Naive thymus-derived CD8-positive, alpha-beta T cell (primary cell): ENCODE measurements at places on chromosomes 4 and X.

DNA sequence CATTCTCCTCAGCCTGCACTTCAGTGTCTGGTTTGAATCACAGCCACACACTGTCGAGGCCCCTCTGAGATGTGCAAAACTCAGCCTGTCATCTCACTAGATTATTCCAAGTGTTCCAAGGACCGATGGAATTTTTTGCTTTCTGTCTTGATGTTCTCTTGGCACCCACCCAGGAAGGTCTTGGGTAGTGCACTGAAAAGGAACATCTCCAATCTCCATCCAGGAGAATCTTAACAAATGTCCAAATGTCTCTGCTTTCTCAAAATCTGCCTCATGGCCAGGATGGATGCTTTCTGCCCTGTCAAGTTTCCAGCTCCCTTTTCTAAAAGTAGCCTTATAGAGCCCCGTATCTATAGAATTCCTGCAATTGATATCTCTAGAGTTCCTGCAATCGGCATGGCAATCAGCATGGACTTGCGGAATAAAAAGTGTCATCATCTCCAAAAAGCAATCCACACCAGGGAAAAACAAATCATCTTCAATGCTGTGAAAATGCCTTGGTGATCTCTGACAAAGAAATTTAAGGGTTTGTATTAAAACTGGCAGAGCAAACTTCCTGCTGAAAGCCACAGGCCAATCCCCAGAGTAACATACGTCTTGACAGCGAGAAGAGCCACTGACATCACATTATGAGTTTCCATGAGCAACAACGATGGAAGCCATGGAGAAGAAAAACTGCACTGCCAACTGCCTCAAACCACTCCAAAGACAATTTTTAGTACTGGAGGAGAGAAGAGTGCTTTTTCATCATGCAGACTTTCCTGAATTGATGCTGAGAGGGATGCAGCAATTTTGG, 215.3 kb upstream of the FAM9B start:
- no peak for DNase-seq

GRCh38 chr4:56465599-56466295, 1.7 kb upstream of the SRP72 start:
- DNase-seq: no peak

DNA sequence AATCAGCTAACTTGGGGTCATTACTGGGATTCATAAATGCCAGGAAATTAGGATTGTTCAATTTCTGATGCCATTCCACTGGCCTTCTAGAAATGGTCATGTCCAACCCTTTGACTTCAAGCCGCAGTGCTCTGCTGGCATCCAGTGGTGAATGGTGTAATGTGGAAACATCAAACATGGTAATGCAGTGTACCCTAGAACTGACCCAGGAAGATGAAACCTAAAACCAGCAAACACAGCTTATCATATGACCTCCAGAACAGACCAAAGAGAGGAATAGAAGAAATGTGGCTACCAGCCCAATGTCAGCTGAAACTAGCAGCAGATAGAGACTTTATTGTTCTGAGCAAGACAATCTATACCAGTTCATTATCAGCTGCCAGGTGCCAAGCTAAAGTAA, 13.8 kb downstream of the CXCL13 start:
- no peak for DNase-seq

DNA sequence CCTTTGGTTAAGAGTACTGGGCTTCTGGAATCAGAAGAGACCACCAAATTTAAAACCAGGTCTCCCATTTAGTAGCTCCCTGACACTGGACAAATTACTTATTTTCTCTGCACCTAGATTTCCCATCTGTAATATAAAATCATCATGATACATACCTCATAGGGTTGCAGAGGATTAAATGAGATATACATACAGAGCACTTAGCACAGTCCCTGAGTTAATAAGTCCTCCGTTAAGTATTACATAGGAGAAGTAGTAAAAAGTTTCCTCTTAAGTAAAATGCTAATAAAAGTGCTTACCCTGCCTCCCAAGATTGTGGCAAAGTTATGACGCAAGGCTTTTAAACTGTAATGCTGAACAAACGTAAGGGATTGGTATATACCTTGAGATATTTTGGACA, 539 bp upstream of the CHIC1 start:
- no peak for DNase-seq

GRCh38 chr4:10114147-10114546, 2.5 kb downstream of the WDR1 start:
- no peak for DNase-seq

DNA sequence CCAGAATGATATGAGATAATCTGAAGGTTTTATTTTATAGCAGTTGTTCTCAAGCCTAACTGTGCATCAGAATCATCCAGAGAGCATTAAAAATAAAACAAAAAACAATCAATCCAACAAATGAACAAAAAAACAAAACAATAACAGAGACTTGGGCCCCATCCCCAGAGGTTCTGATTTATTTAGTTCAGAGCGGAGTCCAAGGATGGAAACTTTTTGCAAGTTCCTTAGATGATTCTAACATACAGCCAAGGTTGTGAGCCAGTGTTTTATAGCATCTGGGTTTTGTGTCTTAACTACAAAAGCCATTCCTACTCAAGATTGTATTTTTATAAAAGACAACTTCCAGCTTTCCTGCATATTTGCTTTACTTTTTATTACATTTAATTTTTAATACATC, 59.4 kb upstream of the GRPR start:
- DNase-seq: no peak

DNA sequence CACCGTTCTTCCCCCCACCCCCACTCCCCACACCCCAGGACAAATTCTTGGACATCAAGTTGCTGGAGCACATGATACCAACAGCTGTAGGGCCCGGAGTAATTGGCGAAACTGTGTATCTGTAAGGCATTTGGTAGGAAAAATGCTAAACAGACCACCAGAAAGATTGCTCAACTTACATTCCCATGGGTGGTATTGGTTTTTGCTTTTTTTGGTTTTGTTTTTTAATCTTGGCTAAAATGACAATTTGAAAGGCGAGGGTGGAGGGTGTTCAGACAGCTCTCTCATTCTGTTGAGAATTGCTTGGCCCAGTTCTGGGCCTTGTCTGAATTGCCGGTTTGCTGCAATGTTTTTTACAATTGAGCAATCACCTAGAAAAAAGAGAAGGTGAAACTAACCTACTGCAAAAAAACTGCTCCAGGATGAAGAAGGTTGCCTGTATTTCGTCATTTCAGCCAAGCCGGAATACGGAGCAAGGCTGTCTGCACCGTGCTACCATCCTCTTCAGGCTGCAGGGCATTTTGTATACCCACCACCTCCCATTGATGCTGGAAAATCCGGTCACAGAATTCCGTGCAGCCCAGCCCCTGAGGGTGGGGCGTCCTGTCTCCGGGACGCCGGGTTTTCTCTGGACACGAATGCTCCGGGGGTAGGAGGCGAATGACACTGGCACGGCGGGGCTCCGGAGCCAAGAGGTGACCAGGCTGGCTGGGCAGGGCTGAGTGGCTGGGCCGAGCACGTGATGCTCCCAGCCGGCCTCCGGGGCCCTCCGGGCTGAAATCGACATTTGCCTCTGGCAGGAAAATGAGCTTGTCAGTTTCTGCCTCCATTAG, at the start of gene CLCN4:
CLCN4 (plus strand) TSS at position 777 of the 833 bp plus-strand sequence. CDS start 28,058 bp downstream, outside the sequence.
- DNase-seq: no peak

DNA sequence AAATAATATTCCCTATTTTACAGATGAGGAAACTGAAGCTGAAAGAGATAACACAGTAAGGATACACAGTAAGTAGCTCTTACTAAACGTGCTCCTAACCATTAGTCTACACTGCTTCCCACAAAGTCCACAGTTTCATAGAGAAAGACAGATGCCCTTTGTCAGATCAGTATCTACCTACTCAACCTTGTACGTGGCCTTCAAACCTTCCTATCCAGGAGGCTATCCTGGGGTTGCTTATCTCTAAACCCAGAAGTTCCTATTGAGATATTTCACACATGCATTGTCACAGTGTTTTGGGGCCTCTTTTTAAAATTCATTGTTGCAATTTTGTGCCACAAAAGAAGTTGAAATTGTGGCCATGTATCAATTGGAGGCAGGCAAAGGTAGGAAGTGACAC, 208.0 kb downstream of the ENOX2 start:
- DNase-seq: no peak

DNA sequence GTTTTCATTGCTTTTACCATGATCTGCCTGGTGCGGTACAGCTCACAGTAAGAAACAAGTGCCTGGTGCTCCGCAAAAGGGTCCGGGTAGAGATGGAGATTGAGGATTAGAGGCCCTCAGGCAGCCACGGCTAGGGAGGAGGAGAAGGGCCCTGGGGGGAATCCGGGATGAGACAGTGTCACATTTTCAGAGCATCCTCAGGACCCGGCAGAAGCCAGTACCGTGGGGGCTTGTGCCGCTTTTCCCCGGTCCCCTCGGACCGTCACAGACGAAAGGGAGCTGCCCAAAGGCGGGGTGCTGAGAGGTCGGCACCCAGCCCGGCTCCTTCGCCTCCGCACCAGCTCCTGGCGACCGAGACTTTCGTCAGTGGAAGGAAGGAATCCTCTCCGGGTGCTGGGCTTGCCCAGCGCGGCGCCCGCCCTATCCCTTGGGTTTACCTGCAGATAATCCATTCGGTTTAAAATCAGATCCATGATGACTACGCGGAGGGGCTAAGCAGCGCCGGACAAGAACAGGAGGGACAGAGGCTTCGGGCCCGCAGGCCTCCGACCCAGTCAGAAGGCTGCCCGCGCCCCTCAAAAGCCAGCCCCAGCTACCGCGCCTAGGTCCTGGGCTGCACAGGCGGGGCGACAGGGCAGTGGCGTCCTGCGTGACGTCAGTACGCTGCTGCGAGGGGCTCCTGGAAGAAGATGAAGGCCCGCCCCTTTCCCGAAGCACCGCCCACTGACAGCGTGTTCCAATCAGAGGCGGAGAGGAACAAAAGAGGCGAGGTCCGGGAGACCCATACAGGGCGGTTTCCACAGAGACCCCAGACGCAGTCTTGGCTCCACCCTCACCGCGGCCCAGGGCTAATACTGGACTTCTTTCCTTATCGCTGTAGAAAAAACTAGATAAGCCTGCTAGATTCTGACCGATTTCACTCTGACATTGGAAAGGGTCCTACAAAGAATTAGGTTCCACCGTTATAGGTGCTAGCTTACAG, at the start of gene BBS7:
BBS7 (minus strand) TSS at position 634 of the 982 bp plus-strand sequence; CDS start at position 473, 161 bp downstream.
- peak; percentile 93 for DNase-seq

- DNase-seq: no peak
Observed at GRCh38 chr4:47744253-47744652, 93.6 kb downstream of the CORIN start.

DNA sequence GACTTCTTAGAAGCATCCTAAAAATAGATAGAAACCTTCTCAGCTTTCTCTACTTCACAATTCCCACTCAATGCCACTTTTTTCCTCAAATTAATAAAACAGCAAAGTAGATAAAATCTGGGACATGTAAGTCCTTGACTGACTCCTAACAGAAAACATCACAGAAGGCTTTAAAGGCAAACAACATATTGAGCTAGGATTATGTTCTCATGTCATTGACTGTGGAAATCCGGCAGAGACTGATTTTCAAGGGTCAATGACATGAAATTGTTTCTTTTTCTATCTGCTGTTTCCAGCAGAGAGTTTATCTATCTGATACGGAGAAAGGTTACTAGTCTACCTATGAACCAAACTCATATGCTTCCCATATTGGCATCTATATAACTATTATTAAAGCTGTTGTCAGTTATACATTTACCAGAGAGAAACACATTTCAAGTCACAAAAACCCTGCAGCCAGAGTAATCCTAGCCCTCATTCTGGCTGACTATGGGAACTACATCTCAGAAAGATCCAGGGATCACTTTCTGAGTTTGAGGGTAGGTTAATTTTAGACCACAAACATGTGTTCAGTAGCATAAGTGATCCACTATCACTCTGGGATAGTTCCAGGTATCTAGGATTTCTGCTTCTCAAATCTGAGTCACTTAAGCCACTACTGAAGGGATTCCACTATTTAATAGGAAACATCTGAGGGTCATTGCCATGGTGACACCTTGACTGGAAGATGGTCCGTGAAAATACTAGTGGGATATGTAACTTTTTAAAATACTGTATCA, 147.6 kb downstream of the PPP3CA start:
- DNase-seq: no peak

GRCh38 chr4:103424853-103425252, 226.7 kb upstream of the CENPE start:
- DNase-seq: no peak

DNA sequence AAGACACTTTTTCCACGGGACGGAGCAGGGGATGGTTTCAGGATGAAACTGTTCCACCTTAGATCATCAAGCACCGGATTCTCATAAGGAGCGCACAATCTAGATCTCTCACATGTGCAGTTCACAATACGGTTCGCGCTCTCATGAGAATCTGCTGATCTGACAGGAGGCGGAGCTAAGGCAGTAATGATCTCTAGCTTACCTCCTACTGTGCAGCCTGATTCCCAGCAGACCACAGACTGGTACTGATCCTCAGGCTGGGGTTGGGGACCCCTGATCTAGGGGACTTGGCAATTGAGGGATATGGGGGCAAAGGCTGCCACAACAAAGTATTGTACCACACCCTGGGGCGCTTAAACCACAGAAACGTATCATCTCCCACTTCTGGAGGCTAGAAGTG, 25.7 kb downstream of the ZNF185 start:
- DNase-seq: peak; percentile 22

GRCh38 chr4:146310319-146311021, 96.1 kb downstream of the REELD1 start:
- no peak for DNase-seq

DNA sequence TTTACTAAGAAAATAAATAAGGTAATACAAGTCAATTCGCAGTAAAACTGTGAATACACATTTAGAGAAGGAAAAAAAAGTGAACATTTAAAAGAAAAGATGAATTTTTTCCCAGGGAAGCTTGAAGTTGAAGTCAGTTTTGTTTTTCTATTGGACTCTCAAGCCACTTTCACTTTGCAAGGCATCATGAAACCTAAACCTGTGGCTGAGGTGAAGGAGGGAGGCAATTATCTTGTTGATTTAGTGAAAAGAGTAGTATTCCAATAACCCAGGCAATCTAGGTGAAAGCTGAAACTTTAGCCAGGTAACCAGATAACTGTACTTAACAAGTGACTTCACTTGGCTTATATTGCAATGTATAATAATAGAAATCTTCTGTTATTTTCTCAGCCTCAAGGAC, 138.6 kb downstream of the HDX start:
- DNase-seq: no peak

- no peak for DNase-seq
Observed at GRCh38 chrX:45134315-45134731, 66.4 kb downstream of the DIPK2B start.

DNA sequence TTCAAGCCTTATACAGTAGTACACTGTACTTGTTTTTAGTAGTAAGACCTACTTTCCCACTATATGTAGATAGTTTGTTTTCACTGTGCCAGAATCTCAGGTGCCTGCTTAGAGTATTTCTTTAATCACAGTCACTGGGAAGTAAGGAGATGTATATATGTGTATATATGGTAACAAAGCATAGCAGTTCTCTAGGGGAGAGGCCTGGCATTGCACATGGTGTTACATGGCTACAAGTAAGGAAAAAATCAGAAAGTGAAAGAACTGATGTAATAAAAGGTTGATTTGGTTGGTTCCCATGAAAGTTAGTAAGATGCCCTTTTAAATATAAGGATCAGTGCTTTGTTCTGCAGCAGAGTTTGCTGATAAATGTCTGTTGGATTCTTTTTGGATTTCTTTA, 9.3 kb upstream of the DCK start:
- no peak for DNase-seq
